Psoas muscle (tissue), 8 donors: ENCODE measurements at places on chromosomes 12 and 14.

DNA sequence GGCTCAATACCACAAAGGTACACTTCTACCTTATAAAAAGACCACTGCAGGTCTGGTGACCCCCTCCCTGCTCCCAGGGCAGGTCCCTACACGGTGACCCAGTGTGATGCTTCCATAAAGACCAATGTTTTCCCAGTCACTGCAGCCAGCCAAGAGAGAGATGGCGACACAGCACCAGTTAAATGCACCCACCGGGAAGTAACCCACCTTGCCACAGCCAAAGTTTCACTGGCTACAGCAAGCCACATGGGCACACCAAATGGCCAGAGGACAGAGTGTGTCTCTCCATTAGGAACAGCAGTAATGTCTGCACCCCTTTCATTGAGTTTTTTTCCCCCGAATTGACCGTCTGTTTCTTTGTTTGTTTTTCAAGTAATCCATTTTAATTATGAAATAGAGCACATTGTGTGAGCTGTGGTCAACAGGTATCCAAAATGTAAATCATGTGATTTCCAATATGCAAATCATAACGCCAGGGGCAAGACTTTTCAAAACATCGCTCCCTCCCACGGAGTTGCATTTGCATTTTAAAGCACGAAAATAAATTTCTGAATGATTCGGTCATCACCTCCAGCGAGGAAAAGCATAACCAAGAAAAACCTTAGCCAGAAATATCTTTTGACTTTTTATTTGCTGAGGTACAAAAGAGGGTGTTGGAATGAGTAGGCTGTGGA lies 48.9 kb upstream of the EML1 start:
- DNase-seq = no peak

DNA sequence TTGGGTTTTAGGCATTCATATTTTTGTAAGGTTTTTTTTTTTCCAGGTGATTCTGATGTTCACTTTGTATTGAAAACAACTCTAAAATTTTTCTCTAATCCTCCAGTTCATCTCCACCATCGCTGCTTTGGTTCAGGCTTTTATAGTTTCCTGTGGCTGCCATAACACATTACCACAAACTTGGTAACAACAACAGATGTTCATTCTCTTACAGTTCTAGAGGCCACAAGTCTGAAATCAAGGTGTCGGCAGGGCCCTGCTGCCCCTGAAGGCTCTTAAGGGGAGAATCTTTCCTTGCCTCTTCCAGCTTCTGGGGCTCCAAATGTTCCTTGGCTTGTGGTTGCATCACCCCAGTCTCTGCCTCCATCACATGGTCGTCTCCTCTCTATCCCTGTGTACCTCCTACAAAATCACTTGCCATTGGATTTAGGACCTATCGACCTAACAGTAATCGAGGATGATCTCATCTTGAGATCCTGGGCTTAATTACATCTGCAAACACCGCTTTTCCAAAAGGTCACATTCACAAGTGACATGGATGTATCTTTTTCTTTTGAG lies 55.2 kb downstream of the PELI2 start:
- no peak for DNase-seq

DNA sequence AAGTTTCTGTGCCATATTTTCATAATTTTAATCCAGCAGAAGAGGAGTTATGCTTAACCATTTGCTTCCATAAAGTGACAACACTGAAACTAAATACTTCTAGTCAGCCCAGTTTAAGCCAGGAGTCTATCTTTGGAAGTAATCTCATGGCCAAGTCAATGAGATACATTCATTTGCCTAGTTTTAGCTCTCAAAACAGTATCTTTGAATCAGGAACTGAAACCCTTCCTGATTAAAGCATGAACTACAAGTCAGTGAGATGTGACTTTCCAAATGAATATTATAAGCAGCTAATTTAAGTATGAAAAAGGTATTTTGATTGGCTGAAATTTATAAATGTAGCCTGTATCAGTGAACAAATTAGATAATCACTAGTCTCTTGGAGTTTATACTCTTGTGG lies 491.5 kb downstream of the SLC6A15 start:
- no peak for DNase-seq

DNA sequence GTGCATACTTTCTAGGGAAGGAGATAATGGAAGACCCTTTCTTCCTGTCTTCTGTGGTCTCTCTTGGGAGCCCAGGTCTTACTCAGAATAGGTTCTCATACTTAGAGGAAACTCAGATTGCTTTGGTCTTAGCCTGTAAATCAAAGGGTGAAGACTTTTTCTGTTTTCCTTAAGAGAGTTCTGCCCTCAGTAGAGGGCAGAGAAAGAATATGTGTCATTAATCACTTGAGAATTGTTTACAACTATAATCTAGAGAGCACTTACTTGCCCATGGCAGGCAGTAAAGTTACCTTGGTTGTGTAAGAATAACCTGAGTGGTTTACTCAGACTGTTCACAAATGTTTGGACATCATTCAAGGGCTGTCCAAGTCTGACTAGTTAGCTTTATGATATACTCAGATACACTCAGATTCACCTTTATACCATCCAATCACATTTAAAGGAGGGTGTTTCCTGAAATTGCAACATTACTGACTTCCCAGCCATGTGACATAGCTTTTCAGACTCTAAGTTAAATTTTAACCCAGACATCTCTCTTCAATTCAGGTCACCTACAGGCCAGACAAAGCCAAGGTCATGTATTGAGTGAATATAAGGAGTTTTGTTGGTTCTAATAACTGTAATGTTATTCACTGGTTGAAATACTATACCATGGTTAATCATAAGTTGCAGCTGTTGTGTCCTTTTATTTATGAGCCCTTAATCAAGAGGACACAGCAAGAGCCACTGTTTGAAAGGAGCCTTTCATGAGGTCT lies 372.2 kb downstream of the RAD51B start:
- no peak for DNase-seq

GRCh38 chr14:70173569-70173968 lies 15.2 kb downstream of the SLC8A3 start:
- DNase-seq = no peak

GRCh38 chr14:86533834-86534233 lies 1003.9 kb downstream of the FLRT2 start:
- DNase-seq = no peak

DNA sequence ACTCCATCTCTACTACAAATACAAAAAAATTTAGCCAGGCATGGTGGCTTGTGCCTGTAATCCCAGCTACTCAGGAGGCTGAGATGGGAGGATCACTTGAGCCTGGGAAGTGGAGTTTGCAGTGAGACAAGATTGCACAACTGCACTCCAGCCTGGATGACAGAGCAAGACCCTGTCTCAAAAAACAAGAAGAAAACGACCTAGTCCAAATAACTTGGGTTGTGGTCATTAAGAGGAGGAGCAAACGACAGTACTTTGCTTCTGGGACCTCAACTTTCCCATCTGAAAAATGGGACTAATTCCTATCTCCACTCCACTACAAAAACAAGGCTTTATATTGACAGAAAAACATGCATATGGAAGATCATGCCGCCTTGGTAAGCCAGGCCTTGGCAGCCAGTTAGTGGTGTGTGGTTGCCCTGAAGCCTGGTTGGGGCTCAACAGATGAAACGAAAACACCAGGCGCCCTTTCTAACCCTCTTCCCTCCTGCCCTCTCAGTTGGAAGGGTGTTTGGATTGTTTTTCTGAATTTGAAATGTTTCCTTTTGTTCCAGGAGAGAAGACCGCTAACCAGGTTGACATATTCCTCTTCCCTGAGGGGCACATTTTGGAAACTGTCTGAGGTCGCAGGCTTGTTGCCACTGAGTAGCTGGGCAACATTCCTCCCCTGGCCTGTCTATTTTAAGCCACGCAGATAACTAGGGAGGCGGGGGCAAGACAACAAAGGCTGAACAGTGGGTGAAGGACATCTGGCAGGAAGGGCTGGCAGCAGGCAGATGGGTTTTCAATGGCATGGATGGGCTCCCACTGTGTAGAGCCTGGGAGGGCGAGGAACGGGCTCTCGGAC lies 13.7 kb upstream of the VPS37B start:
- no peak for DNase-seq

GRCh38 chr14:104388541-104389325 lies 190.8 kb upstream of the C14orf180 start:
- no peak for DNase-seq

- DNase-seq = no peak
These were observed 20.6 kb upstream of the BDKRB1 start for GRCh38 chr14:96235426-96235825.

DNA sequence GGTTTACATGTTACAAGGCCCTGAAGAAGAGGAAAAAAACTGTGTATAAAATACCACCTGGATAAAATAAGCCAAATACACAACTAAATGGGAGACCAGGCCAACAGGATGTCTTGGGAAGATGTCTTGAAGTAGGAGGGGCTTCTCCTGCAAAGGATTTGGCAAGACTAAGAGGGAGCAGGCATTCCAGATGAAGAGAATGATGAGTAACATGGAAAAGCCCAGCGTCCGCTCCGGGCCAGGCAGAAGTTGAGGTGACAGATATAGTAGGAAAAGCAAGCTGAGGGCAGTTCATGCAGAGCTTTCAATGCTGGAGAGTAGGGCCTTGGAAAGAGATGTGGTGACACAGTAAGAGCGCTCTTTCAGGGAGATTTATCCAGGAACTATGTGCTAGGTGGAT lies 16.1 kb upstream of the EIF4B start:
- no peak for DNase-seq

DNA sequence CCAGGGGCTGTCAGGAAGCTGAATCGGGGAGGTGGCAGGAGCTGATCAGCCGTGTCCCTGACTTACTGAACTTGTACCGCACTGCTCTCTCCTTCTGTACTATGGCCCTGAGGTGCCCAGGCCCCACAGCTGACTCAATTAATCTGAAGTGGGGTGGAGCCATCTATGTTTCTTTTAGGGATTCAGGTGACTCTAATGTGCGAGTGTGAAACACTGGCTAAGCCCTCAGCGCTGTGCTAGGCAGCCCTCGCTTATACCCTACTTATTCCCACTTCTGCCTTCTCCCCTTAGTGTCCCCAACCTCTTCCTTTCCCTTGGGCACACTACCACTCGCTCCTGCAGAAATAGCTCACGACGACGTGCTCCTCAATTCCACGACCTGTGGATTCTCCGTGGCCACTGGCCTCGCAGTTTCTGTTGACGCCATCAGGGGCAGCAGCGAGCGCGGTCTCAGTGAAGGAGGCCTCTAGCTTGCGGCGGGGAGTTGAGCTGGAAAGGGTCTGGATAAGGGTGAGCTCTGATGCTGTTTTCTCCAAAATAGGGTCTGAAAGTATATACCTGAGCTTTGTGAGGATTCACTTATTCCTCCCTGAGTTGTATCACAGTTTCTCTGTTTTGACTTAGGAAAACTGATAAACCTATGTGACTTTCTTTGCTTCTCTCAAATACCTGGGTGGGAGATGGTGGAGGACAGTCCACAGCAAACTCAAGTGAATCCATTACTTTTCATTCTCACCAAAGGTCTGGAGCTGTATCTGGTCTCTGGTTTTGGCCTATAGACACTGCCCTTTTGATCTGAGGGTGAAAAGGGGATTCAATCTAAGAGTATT lies 167.6 kb downstream of the SLC41A2 start:
- peak; percentile 67 for DNase-seq

DNA sequence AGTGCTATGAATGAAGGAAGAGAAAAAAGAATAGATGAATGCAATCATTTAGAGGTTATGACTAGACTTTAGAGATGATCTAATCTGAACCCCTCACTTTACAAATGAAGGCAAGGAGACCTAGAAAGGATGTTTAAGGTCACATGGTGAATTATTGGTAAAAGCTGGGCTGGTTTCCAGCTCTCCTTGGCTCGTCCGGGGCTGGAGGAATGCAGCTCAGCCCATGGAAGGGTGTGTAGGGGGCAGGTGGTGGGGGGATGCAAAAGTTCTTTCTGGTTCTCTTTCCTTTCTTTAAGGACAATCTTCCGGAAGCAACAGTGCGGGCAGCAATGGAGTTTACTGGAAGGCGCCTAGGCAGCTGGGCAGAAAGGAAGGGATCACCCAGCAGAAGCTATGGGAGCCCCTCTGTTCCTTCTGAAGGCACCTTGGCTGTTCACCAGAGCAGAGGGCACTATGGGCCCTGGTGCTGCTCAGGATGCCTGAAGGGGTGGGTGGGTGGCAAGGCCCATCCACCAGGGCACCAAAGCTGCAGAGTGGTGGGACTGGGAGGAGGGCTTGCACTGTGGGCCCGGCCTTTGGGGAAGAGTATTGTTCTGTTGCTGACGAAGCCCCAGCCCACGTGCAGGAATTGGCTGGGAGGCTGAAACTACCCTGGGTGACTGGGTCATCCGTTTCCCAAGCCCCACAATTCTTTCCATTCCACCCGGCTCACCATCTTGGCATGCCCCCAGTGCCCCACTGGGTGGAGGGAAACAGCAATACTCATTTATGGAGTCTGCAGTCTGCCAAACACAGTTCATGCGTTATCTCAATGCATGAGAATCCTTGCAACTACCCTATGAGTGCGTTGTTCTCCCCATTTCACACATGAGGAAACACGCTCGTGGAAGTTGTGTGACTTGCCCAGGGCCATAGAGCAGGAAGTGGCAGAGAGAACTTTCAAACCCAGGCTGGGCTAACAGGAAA lies 78.2 kb downstream of the IRF2BPL start:
- DNase-seq = no peak

DNA sequence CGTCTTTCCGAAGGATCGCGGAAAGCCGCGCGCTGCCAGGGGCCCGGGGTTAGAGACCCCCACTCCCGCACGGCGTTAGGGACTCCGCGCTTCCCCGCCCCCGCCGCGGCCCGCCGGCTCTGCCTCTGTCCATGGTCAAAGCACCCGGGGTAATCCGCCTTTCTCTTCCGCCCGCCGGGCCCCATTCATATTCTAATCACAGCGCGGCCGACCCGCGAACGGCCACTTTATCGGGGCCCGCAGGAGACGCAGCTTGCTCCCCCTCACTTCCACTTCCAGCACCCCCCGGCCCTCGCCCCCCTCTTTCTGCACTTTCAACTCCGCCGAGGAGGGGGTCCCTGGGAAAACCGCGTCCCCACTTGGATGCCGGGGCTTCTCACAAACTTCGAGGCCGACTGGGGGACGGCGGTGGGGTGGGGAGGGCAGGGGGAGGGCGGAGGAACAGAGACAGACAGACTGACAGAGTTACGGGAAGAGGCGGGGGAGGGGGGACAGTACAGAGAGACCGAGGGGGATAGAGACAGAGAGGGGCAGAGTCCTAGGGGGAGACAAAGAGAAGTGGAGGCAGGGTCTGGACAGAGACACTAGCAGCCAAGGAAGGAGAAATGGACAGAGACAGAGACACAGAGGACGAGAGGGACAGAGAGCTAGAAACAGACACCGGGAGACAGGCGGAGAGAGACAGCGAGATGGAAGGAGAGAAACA lies 1.1 kb upstream of the RFX4 start:
- DNase-seq = no peak

- no peak for DNase-seq
These were observed 3.6 kb upstream of the HRK start for GRCh38 chr12:116884871-116885270.

- DNase-seq = no peak
These were observed 150.9 kb downstream of the TBX5 start for GRCh38 chr12:114254998-114255397.

DNA sequence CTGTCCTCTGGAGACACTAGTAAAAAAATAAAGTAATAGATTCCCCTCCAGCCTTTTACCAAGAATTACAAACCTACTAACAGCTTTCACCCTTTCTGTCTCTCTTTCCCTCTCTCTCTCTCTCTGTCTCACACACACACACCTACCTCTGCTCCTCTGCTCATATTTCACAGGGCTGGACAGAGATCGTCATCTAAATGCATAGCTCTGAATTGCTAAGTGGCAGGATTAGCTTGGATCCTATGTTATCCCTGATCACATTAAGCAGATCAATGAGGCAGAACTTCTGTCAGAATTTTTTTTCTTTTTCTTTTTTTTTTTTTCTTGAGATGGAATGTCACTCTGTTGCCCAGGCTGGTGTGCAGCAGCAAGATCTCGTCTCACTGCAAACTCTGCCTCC lies 22.9 kb downstream of the VCPKMT start:
- DNase-seq = no peak

- DNase-seq = no peak
These were observed 76.4 kb downstream of the BCL2L14 start for GRCh38 chr12:12147111-12147510.
